Left ventricle myocardium inferior (tissue), 1 donor: ENCODE measurements at places on chromosomes 16 and 17. TPM values are rescaled to one million over a fixed set of nuclear protein-coding genes. Genes with fewer than 3 reads are reported as not detected.
A peak's percentile ranks its signal among the peaks of the same experiment; 100 is the strongest.

- no peak for DNase-seq
Observed at GRCh38 chr16:12763517-12763916, 40.2 kb downstream of the CPPED1 start.

Gene TNP2
- total RNA-seq = not detected

GRCh38 chr16:66289986-66290385 is 76.5 kb upstream of the CDH5 start:
- DNase-seq = no peak

DNA sequence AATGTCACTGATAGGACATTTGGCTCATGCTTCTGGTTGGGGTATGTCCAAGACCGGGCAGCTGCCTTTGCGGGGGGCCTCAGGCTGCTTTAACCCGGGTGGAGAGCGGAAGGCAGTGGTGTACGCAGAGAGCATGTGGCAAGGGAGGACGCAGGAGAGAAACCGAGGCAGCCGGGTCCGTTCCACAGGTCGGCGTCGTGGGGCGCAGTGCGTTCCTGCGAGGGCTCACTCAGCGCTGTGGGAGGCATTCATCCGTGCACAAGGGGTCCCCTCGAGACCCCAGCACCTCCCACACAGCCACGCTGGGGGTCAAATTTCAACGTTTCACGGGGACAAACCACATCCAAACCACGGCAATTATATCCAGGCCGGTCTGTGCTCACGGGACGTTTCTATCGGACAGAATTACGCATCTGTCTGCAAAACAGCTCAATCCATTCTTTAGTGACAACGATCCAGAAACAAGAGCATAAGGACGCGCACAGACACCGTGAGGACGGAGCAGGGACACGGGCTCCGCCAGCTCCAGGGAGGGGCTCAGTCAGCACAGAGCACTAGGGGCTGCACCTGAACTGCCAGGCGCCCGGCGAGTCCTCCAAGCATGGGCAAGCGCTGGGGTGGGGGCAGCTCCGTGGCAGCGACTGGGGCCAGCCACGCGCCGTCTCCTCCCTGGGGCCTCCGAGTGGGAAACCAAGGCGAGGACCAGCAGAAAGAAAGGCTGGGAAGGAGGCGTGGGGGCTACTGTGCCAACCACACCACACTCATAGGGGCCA is 108.4 kb upstream of the METRNL start:
- no peak for DNase-seq

Gene LITAFD
- total RNA-seq = not detected

GRCh38 chr16:2042171-2042985 is 5.3 kb downstream of the NTHL1 start:
- peak; percentile 78 for DNase-seq

DNA sequence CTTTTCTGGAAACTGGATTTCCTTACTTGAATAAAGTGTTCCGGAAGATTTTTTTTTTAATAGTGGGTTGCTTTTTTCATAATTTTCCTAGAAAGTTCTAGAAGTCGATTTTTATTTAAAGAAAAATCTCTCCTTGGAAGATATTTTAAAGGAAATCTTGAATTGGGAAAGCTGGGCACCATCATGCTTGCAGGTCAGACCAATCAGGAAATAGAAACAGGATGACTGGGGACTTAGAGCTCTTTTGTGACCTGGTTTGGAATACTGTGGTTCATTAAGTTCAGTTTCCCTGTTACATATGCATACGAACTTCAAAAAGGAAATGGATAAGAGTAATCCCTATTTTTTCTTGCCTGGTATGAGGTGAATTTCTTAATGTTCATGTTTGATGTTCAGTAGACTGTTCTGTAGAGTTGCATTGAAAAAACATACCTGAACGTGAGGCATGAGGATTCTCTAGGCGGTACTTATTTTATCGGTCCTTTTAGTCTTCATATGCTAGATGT is 1.2 kb downstream of the NFATC3 start:
- DNase-seq = no peak

DNA sequence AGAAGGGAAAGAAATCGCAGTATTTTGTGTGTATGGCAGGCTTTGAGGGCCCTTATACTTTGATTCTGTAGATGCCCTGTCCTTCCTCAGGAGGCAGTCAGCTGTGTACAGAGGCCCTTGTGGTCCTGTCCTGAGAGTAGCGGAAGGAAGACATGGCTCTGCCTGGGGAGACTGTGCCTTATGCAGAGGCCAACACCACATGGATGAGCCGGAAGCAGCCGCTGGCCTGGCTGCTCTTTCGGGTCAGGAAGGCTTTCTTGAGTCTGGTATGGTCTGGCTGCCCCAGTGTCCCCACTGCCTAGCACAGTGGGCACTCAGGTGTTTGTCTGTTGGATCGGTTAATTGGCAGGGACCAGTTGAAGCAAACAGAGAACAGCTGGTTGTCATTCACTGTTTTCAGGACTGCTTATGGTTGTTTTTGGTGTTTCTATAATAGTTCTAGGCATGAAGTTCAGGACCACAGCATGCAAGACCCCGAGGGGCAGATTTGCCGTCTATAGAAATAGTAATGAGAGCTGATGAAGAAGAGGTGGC is 12.4 kb downstream of the USP10 start:
- no peak for DNase-seq

DNA sequence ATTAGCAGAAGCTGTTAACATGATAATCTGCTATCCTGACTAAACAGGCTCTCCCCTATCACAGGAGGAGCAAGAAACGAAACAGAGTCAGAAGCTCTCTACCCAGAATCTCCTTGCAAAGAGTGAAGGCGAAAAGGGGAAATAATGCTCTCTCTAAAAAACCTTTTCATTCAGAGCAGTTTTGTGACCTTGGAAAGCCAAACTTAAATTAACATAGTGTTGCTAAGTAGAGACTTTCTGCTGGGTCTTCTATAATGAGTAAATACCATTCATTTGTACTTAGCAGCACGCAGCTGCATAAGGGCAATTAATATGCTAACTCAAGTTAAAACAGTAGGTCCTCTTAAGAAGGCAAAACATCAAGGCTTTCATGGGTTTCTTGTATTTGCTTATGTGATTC is 101.7 kb upstream of the GPR139 start:
- no peak for DNase-seq

- DNase-seq = no peak
Observed at GRCh38 chr17:37650419-37651003, 7.3 kb upstream of the DDX52 start.

DNA sequence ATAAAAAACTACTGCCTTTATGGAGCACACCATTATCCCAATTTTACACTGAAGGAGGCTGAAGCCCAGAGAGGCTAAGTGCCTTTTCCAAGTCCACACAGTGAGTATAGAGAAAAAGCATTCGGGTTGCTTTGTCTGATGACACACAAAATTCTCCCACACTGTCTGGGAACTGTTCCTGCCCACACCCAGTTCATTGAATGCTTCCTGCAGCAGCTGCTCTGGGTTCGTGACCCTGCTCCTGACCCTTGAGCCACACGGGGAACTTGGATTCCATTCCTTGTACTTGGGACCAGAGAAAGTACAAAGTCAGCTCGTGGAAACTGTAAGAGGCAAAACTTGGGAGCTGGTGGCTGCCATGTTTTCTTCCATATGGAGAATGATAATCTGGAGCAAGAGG is 57.9 kb downstream of the AKAP1 start:
- DNase-seq = no peak

Gene PGAP6
- 30.4 TPM for total RNA-seq

DNA sequence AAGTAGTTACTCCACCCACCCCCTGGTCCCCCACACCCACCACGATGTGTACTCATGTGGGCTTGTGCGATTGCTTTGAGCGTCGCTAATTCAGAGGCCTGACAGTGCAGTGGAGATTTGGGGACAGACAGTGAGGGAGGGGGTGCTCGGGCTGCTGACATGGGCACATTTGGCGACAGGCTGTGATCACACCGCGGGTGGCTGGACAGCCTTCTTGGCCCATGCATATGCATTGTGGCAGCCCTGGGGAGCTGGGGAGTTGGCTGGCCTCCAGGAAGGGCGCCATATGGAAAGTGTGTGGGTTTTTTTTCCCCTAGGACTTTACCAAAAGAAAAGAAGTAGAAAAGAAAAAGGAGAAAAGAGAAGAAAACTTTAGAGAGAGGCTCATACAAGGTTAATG is 275.5 kb upstream of the N4BP1 start:
- no peak for DNase-seq

- no peak for DNase-seq
Observed at GRCh38 chr17:43758497-43759174, at the start of gene SOST. Gene SOST (minus strand): TSS chr17:43758791. CDS start chr17:43758741, 50 bp downstream.

DNA sequence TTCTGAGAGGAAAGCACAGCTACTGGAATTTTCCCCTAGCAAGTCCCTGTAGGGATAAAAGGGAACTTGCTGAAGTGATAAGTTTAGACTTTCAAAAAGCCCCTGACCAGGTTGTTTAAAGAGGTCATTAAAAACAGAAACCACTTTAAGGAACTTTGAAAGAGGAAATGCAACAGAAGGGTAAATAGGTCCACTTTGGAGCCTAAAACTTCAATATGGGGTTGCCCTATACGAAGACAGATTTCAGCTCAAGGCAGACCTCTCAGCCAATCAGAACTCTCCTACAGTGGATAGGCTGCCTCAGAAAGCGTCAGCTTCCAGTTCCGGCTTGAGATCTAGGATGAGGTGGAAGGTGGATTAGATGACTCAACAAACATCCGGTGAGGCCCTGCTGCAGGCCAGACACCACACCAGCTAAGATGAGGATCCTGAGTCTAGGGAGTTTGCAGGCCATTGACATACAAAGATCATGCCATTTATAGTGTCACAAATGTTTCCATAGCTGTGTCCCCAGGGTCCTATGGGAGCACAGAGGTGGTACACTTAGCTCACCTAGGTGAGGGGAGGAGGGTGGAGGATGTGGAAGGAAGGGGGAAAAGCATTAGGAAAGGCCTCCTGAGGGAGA is 7.9 kb upstream of the MFSD6L start:
- DNase-seq = no peak

DNA sequence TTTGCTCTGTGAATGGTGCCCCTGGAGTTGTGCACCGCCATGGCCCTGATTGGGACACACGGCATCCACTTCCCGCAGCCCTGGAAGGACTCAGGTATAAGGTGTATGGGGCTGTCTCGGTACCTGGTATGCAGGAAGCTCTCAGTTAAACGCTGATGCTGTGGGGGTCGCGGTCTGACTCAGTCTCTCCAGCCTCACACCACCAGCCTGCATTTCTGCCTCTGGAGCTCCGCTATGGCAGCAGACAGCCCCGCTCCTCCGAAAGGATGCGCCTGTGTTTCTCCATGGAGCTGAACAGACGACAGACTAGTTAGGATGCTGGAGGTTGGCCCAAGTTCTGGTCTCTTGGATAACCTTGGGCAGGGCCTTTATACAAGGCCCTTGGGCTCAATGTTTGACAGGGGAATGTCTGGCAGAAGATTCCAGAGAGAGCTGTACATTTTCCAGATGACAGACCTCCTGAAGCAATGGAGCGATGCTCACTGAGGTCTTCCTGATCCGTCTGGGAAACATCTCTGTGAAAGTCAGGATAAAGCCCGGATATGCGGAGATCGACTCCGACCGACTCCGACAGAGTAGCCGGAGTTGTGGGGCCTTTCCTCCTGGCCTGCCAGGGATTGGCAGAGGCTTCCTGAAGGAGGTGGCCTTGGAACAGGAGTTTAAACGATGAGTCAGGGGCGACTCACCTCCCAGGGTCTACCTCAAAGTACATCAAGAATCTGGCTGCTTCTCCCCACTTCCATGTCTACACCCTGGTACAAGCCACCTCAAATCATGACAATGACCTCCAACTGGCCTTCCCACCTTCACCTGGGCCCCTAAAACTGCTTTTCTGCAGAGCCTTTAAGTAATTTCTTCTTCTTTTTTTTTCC is 21.9 kb upstream of the BCAR1 start:
- DNase-seq = no peak

Gene SLC9A5
- 1.3 TPM for total RNA-seq

Gene SLC35G6
- total RNA-seq = not detected

- DNase-seq = no peak
Observed at GRCh38 chr17:4531988-4532736, 23.0 kb downstream of the MYBBP1A start.

Gene AURKB
- total RNA-seq = 1.2 TPM

DNA sequence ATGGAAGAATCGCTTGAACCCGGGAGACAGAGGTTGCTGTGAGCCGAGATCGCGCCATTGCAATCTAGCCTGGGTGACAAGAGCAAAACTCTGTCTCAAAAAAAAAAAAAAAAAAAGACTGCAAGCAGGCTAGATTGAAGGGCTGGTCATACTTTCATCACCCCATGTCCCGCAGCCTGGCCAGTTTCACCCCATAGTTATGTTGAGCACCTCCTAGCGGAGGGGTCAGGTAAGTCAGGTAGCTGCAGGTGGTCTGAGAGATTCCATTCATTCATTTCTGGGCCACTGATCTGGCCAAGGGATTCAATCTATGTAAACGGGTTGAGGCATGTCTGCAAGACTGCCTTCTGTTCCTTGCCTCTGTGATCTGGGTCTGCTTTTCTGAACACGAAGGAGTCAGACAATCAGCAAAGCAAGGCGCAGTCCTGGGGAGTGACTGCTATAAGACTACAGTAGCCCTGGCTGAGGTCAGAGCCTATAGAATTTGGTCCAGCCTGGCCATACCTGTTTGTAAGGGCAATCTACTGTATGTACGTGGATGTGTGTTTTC is 23.6 kb upstream of the BPTF start:
- no peak for DNase-seq

DNA sequence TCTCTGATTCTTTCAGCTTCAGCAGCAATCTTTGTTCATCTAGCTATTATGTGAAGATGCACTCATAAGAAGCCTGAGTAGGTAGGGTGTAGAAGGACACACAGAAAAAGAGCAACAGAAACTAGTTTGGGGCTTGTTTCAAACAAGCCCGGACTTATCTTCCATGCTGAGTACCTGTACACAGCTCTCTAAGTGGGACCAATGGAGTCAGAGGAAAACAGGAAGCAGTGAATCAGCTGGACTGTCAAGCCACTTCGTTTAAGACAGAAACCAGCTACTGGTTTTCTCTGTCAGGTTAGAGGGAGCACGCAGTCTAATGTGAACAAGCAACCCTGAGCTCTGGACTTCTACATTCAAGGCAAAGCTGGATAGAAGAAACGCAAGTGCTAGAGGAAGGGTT is 16.0 kb downstream of the MAP2K6 start:
- no peak for DNase-seq

DNA sequence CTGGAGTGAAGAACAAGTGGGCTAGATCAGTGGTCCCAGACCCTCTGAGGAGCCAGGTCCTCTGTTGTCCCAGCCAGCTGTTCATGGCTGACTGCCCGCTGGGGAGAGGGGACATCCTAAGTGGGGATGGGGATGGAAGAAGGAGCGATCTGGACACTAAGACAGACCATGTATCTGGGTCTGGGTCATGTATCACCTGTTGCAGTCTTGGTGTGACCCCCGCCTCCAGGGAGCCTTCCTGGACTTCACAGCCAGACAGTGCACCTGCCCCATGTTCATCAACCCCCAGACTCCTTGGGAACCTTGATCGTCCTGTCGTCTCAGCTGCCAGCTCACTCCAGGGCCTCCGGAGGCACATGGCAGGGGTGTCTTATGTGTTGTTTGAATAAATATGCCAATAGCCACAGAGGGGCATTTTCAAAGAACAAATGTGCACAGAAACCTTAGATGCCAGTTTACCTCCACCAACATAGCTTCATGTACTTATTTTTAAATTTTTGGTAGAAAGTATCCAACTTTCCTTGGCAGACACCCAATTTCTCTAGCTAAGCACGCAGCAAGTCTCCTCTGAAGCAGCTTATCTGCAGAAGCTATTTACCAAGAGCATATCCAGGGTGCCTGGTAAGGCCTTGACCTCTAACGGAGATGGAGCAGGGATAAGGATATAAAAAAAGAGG is 43.2 kb downstream of the CRISPLD2 start:
- no peak for DNase-seq

Gene MARVELD3
- total RNA-seq = not detected

- DNase-seq = no peak
Observed at GRCh38 chr16:54892981-54893380, 37.7 kb upstream of the IRX5 start.

Gene TMED6
- total RNA-seq = not detected

- DNase-seq = peak; percentile 23
Observed at GRCh38 chr17:69434164-69434579, 19.7 kb downstream of the MAP2K6 start.
